ENCODE measurements at places on chromosomes 4 and X. TPM values are rescaled to one million over a fixed set of nuclear protein-coding genes. Genes with fewer than 3 reads are reported as not detected.

DNA sequence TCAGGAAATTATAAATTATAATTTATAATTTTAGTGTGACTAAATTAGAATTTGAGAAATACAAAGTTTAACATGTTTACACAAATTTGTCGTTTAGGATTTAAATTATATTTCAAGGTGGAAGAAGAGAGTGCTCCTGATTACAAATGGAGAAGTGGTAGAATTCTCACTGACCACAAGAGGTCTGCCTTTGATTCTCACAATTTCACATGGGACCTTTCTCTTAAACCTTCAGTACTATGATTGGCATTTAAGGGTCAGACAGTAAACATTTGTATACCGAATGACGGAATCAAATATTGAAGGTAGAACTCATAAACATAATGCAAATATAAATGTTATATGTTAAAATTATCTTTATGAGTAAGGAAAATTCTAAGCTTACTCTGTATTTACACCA is 171.7 kb downstream of the SLIT2 start:
- no peak for DNase-seq

DNA sequence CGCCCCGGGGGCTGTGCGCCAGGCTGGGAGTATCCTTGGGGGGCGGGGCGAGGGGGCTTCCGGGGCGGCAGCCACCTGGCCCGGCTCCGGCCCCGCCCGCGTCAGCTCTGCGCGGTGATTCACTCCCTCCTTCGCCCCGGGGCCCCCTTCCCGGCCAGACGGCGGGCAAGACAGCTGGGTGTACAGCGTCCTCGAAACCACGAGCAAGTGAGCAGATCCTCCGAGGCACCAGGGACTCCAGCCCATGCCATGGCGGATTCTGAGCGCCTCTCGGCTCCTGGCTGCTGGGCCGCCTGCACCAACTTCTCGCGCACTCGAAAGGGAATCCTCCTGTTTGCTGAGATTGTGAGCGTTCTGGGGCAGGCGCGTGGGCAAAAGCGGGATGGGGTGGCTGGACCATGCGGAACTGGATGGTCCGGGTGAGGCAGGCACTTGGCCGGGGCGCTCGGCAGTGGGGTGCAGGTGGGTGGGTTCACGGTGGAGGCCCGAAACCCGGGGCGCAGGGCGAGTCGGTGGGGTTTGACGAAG is at the start of gene PLP2:
PLP2 (plus strand) TSS at position 147 of the 528 bp plus-strand sequence; CDS start at position 250, 103 bp downstream.
- DNase-seq = no peak

- DNase-seq = no peak
Observed at GRCh38 chr4:176988226-176988625, 195.5 kb upstream of the VEGFC start.

DNA sequence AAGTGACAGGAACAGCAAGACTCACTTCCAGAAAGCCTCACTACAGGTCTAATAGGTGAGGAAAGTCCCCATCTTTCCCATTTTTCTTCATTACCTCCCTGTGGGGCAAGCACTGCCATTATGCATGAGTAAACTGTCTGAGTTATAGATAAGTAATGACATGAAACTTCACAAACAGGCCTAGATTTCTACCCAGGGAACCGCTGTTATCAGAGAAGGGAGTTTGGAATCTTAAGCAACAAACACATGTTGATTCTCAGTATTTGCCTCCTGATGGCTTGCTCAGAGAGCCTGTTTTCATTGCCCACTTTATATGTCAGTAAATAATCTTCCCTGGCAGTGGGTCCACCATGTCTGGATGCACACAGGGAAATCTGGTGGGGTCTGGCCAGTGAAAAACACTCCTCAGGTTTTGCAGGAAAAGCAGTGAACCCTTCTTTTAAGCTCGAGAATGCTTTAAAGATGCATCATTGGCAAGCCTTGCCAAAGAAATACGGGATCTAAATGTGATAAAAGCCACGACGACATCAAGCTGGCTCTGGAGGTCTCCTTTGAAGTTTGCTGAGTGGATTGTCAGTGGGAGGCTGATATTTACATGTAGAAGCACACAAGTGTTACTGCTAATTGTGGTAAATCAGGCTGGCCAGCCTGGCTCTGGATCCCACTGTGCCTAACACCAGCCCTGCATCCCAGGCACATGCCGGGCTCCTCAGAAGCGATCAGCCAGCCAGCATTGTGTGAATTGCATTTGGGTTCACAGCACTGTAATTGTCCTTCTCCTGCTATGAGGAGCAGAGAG is 25.2 kb downstream of the PDGFRA start:
- DNase-seq = no peak

- no peak for DNase-seq
Observed at GRCh38 chrX:154531626-154532025, 15.0 kb downstream of the G6PD start.

DNA sequence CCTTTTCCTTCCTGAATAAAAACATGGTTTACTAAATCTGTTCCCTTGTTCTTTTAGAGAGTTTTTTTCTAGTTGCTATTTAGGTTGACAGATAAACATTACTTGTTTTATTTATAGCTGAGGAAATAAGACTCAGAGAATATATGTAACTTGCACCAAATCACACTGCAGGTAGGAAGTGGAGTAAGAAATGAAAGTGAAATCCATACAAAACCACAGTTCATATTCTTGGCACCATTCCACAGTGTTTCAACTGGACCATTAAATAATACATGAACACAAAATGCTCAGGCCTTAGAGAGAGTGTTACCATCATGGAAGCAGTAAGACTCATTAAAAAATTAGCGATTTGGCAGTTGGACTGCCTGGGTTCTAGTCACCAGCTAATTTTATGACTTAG is 326.9 kb upstream of the SLIT2 start:
- DNase-seq = no peak

DNA sequence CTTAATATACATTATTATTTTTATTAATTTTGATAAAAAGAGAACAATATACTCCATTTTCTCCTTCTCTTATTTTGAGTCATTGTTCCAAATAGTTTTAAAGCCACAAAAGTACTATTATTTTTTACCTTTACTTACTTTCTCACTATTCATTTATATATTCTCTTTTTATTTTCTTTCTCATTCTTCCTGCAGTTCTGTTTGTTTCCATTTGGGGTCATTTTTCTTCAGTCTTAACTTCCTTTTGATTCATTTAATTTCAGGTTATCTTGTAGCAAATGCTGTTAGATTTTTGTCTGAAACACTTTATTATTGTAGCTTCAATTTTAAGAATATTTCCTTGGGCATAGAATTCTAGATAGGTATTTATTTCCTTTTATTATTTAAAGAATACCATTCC is 438.6 kb upstream of the EPHA5 start:
- DNase-seq = no peak

GRCh38 chr4:73507541-73507940 is 26.0 kb downstream of the AFM start:
- no peak for DNase-seq

SLAIN2 gene
- total RNA-seq = 61.5 TPM

All from T-cell (primary cell).